ENCODE measurements at places on chromosomes 16 and 17.

DNA sequence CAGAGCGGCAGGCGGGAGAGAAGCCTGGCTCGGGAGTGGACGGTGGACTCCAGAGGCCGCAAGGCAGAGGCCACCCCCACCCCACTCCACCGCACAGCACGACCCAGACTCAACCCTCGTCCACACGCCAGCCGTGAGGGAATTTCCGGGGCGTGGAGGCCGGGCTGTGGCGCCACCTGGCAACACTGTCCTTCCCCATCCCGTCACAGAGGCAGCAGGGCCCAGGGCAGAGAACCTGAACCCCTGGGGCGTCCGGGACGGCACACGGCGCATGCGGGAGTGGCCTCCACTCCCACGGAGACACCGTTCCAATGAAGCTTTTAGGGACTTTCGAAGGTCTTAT is 23.5 kb downstream of the GNPTG start:
- no peak for DNase-seq

DNA sequence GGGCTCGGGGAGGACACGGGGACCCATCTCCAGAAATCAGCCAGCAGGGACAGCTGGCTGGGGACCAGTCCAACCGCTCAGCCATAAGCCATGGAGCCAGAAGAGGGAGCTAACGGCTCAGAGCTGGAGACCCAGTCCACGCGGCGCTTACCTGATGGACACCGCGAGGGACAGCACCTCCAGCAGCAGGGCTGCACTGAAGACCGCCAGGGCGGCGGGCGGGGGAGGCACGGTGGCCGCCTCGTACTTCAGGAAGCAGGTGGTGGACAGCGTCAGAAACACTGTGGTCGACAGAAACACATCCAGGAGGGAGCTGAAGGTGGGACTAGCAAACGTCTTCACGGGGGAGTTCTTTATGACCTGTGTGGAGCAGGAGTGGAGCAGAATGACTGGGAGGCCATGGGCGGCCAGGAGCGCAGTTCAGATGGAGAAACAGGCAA is 102.6 kb upstream of the CREBBP start:
- no peak for DNase-seq

DNA sequence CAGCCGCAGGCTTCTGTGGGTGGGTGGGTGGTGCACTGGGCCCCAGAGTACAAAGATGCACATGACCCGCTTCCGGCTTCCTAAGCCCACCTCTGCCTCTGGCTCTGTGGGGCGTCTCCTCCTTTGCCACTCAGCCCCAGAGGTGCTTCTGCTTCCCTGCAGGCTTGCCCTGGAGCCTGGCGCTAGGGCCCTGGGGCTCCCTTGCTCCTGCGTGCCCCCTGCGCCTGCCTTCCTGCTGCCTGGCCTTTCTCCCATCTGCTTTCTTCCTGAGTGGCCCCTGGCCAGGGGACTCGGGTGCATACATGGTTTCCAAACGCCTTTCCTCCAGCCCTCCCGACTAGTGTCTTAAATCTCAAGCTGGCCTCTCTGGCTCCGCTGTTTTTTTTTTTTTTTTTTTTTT is 3.4 kb downstream of the WWOX start:
- no peak for DNase-seq

DNA sequence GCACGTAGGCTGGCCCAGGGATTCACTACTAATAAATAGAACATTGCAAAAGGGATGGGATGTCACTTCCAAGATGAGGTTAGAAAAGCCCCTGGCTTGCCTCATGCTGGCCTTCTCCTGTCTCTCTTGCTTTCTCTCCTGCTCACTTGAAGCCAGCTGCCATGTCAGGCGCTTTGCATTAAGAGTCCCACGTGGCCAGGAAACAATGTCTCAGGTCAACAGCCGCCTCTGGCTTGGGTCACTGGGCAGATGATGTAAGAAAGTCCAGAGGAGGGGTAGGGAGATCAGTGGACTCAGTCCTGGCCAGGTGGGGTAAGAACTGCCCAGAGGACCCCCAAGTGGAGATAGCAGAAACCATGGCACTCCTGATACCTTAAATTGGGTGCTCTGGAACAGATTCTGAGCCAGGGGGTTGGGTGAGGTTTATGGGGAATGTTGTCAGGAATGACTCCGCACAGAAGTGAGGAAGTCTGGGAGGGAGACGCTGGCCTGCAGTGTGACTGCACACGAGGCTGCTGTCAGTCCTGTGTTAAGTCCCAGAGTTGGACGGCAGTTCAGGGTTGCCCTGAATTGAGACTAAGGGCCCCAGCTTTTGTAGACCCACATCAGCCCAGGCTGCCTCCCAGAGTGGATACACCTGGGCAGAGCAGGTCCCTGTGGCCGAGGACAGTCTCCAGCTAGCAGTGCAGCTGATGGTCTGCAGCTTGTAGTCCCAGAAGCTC is 17.7 kb downstream of the C16orf82 start:
- no peak for DNase-seq

- no peak for DNase-seq
These were observed 35.4 kb downstream of the COX10 start for GRCh38 chr17:14104734-14105133.

DNA sequence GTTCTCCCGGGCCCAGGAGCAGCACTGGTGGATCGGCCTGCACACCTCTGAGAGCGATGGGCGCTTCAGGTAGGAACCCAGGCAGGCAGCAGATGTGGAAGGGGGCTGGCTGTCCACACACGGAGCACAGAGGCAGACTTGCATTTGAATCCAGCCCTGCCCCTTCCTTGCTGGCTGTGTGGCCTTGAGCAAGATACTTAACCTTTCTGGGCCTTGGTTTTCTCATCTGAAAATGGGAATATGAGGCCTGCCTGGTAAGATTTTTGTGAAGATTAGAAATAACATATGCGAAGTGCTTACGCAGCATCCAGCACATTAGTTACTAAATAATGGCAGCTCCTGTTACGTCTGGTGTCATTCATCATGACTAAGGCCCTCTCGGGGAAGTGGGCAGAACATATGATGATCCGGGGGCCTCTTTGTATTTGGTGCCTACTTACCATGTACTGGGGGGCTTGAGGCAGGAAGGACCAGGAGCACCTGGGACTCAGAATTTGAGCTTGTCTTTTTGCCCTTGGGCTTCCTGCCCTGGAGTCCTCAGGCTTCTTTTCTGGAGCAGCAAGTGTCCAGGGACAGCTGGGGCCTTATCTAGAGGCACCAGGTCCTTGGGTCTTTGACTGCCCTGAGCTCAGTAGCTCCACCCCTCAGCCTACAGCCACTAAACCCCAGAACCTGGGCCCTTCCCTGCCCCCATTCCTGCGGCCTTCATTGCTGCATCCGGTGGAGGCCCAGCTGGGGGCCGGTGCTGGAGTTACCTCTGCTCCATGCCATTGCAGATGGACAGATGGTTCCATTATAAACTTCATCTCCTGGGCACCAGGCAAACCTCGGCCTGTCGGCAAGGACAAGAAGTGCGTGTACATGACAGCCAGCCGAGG is 53.8 kb downstream of the MRC2 start:
- DNase-seq: no peak

GRCh38 chr17:44540246-44541084 is 16.8 kb upstream of the FZD2 start:
- DNase-seq: no peak

Measured in hypothalamus (tissue), 51 donors.